PC-9 (cell line): ENCODE measurements at places on chromosomes 11 and 22.

DNA sequence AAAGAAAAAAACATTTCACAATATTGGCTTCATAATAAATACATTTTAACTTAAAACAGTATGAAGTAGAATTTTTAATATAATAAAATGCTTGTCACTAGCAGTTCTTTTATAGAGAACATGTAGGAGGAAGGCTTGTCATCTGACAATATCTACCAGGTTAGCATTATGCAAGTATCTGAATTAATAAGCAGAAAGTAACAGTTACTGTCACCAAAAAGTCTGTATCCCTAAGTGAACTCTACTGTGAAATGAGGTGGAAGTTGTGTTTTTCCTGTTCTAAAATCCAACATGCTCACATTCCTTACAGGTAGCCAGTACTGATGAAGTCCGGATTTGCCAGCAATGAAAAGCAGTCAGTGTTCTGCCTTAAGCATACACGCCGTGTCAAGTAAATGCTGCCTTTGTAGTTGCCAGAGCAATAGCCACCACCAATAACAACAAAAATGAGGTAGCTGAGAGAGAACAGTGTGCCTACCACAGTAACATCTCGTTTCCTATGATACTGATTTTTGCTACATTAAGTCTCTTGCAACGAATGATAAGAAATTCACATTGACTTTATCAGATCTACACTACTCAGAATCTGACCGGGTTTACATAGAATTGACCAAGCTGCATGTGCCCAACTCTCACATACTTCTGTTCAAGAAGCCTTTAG lies 95.5 kb downstream of the SIK3 start:
- DNase-seq, result no peak

DNA sequence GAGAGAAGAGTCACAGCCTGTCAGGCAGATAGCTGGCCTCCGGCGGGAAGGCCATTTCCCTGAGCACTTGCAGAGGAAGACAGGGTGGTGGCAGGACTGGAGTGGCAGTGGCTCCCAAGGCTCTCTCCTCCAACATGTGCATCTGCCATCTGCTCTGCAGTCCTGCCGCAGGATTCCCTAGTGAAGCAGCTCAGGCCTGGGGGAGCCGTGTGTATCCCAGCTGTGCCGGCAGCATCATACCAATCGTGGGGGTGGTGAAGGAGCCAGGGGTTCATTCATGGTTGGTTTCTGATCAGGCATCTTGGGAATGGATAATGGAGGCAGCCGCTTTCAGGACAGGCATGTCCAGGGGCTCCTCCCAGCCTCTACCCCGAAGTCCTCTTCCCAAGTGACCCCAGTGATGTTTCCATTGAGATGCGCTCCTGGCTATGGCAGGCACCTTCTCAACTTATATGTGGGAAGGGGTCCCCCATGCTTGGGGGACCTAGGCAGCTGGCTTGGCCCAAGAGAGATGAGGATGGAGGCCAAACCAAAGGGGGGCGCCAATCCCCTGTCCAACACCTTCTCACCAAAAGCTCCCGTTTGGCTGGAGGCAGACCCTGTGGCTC lies 6.1 kb downstream of the TAGLN start:
- DNase-seq, result no peak

DNA sequence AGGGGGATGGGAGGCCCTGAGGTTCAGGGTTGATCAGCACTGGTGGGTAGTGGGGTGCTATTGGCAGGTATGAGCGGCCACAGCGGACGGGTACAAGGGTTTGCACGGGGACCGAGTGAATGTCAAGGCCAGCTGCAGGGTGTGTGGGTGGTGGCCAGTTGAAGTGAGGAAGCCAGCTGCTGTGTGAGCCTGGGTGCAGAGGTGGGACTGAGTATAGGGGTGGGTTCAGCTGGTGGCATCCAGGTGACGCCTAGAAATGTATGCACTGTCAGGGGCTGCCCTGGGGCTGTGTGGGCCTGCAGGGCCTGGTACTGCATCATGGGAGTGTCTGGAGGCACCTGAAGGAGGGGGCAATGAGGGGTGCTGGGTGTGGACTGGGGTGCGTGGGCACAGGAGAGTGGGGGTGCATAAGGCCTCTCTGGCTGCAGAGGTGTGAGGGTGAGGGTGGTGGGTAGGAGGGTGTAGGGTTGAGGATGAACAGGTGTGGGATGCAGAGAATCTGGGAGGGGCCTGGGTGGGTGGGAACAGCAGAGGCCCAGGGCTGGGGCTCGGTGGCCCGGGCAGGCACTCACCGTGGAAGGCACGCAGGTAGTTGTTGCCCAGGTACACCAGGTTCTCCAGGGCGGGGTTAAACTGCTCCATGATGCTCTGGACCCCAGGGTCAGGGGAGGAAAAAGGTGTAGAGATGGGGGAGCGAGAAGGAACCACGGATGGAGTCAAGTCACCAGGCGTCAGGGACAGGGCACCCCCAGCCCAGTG lies 1.7 kb downstream of the BAIAP2L2 start:
- no peak for DNase-seq

DNA sequence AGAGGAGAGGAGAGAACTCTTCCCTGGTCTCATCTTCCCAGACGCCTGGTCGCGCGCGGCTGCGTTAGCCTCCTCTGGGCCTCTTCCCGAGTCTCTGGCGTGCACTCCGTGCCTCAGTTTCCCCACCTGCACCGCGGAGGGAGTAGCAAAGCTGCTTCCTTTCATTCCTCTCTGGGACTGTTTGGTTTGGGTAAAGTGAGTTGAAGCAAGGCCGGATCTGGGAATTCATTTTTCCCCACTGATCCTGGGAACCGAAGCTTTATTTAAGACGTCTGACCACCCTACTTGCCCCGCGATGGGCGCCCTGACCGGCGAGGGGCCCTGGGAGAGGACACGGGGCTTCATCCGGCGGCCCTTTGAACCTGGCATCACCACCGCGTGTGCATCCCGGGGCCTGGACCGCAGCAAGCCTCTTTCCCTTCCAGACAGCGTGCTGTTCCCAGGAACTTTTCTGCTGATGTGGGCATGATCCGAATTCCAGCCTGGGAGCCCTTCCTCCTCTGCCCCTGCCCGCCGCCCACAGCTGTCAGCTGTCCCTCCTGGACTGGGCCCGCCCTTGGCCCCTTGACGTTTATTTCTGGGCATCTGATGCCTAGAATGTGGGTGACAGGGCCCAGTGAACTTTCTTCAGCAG lies 758 bp downstream of the LDLRAD3 start:
- no peak for DNase-seq

- no peak for DNase-seq
Observed at GRCh38 chr11:111923951-111924350, 5.2 kb downstream of the C11orf52 start.

DNA sequence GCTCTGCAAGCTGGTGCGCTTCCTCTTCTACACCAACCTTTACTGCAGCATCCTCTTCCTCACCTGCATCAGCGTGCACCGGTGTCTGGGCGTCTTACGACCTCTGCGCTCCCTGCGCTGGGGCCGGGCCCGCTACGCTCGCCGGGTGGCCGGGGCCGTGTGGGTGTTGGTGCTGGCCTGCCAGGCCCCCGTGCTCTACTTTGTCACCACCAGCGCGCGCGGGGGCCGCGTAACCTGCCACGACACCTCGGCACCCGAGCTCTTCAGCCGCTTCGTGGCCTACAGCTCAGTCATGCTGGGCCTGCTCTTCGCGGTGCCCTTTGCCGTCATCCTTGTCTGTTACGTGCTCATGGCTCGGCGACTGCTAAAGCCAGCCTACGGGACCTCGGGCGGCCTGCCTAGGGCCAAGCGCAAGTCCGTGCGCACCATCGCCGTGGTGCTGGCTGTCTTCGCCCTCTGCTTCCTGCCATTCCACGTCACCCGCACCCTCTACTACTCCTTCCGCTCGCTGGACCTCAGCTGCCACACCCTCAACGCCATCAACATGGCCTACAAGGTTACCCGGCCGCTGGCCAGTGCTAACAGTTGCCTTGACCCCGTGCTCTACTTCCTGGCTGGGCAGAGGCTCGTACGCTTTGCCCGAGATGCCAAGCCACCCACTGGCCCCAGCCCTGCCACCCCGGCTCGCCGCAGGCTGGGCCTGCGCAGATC lies 16.5 kb downstream of the P2RY2 start:
- no peak for DNase-seq

DNA sequence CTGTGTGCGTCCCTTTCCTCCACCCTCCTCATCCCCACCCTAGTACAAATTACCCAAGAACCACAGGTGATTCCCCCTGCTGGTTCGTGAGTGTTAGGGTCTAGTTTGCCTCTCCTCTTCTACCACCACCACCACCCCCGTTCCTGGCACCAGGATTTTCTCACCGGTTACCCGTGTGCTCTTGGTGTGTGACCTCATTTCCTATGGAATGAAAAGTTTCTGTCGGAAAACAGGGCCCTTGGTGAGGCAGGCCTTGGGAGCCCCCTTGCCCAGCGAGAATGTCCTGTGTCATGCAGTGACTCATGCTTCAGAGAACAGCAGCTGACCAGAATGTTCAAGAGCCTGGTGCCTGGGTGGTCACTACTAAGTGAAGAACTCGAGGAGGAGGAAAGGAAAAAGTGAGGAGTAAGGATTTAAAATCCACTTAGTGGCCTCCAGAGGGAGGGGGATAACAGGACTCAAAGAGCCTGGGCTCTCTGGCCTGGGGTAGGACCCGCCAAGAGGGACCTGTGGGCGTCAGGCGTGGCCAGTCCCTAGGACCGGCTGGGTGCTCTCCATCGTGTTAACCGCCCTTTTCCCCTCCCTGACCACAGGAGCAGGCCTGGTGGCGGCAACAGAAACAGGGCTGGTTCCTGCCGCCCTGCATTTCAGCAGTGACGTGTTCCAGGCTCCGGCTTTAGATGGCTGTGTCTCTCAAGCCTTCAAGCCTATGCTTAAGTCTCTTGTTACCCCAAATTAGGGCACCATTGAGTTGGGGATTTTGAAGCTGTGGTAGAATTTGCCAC lies 30.2 kb downstream of the C22orf31 start:
- peak; percentile 90 for DNase-seq

- no peak for DNase-seq
Observed at GRCh38 chr22:46045459-46046298, 68.7 kb upstream of the WNT7B start.
